ENCODE measurements at places on chromosomes 6 and 20.

- DNase-seq, result no peak
These were observed 91.0 kb downstream of the TBXT start for GRCh38 chr6:166076625-166077024.

GRCh38 chr6:7389162-7389450 is 436 bp downstream of the CAGE1 start:
- DNase-seq, result no peak

- no peak for DNase-seq
These were observed 73.8 kb upstream of the TULP1 start for GRCh38 chr6:35586542-35586941.

GRCh38 chr20:62243906-62244515 is 5.7 kb downstream of the OSBPL2 start:
- DNase-seq, result no peak

DNA sequence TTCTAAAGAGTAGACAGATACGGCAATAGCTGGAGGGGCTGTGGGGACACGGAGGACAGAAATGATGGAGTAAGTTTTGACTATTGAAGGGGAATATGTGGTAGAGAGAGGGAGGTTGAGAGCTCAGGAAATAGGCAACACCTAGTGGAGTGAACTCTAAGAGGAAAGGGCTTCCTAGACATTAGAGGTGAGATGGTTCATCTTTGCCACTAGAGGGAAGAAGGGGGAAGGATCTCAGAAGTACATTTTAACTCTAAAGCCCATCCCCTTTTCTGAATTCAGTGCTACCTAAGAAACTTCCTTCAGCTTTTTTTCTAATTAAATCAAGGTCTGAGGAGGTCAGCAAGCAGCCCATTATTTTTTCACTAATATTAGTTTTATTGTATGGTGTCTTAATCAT is 689.4 kb upstream of the MAP3K7 start:
- no peak for DNase-seq

- DNase-seq, result no peak
These were observed 167.3 kb upstream of the AKIRIN2 start for GRCh38 chr6:87869064-87869905.

GRCh38 chr6:159169193-159169555 is at the start of gene FNDC1:
FNDC1 (plus strand) TSS chr6:159169400; CDS start chr6:159169597, 197 bp downstream.
- DNase-seq, result no peak

DNA sequence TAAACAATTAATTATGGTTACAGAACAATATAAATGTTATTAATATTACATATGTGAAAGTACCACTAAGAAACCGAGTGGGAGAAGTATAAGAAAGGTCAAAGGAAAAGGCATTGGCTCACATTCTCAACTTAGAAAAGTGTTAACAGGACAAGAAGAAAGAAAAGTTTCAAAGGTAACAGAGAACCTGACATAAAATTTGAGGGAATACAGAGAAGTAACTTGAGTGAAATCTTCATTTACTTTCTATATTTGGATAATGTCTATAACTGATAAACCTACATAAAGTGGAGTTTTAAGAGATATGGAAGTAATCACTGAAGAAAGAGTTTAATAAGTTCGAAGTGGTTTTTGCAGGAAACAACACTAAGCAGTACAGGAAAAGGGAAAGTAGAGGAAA is 30.1 kb downstream of the REPS1 start:
- DNase-seq, result no peak
